ENCODE measurements at places on chromosomes 2 and 18.

GRCh38 chr2:217058791-217059755, 199.2 kb upstream of the TNP1 start:
- DNase-seq, result no peak

- DNase-seq, result no peak
Measured at GRCh38 chr2:27581417-27582128, 1.3 kb upstream of the ZNF512 start.

- no peak for DNase-seq
Measured at GRCh38 chr2:121479882-121480522, 50.7 kb upstream of the RNU4ATAC start.

- no peak for DNase-seq
Measured at GRCh38 chr2:180203972-180204371, 196.9 kb upstream of the CWC22 start.

DNA sequence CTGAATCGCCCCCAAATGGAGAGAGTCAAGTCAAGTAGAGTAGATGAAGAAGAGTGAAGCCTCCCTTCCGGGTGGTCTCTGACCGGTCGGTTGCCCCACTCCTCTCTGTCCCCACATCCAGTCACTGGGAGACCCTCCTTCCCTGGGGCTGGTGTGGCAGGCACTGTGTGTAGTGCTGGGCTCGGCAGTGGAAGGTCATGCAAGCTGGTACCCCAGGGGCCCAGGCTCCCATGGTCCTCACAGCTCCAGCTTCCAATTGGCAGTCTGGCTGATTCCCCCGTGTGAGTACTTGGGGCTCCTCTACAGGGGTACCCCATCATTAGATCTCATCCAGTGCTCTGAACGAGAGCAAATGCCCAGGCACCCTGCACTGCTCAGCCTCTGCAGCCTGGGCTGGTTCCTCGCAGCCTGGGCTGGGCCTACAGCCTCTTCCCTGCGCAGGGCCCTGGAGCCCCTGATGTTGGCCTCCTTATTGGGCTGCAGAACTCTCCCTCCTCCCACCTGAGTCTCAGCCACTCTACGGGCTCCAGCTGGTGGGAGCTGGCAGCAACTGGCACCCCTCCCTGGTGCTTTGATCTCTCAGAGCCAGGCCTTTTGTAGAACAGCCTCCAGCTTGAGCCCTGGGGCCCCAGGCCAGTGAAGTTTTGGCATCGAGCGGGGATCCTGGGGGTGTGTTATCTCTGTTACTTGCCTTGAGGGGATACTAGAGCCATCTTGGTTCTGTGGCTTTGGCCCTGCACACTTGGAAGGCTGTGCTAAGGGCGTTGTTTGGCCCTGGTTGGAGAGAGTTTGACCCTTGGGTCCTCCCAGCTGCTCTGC, 187.8 kb upstream of the HDAC4 start:
- no peak for DNase-seq

DNA sequence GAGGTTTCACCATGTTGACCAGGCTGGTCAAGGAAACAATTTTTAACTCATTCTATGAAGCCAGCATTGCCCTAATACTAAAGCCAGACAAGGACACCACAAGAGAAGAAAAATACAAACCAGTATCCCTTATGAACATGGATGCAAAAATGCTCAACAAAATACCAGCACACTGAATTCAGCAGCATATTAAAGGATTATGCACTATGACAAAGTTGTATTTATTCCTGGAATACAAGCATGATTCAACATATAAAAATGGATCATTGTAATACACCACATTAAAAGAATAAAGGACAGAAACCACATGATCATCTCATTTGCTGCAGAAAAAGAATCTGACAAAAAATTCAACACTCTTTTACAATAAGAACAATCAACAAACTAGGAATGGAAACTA, 138.7 kb downstream of the RAB3GAP1 start:
- DNase-seq, result no peak
